Midbrain (tissue), 1 donor: ENCODE measurements at places on chromosomes 5 and 9.

DNA sequence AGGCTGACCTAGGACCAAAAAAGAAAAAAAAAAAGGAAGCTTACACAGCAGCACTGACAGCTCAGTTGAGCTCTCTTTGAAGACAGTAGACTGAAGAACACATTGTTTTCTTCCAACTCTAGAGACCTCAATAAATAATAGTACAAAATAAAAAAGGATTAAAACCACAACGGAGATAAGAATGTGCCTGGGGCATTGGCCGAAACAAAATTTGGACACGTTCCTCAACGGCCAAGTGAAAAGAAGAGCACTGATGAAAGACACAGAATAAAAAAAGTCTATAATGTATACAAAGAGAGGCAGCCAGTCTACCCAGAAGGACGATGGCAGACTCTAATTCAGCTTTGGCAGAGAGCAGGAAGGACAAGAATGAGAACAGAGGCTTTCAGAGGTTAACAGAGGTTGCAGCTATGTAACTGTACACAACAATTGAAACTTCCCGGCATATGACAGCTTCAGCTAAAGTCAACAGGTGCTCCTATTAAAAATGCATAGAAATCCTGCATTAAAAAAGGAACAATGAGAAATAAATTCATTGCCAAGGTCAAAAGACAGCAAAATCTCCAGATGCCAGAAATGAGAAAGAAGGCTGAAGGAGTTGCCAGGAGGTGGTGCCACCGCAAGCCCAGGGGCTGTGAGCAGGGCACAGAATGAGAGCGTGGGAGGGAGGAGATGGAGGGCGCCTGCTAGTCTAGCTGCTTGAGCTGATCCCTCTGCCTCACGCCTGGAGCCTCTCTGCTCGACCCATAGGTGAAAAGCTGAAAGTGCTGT is 113.9 kb downstream of the DCP2 start:
- peak; percentile 25 for DNase-seq

GRCh38 chr9:37550781-37551180 is 25.4 kb downstream of the FBXO10 start:
- no peak for DNase-seq

- DNase-seq = no peak
Observed at GRCh38 chr5:80185095-80185494, 70.8 kb downstream of the SERINC5 start.

DNA sequence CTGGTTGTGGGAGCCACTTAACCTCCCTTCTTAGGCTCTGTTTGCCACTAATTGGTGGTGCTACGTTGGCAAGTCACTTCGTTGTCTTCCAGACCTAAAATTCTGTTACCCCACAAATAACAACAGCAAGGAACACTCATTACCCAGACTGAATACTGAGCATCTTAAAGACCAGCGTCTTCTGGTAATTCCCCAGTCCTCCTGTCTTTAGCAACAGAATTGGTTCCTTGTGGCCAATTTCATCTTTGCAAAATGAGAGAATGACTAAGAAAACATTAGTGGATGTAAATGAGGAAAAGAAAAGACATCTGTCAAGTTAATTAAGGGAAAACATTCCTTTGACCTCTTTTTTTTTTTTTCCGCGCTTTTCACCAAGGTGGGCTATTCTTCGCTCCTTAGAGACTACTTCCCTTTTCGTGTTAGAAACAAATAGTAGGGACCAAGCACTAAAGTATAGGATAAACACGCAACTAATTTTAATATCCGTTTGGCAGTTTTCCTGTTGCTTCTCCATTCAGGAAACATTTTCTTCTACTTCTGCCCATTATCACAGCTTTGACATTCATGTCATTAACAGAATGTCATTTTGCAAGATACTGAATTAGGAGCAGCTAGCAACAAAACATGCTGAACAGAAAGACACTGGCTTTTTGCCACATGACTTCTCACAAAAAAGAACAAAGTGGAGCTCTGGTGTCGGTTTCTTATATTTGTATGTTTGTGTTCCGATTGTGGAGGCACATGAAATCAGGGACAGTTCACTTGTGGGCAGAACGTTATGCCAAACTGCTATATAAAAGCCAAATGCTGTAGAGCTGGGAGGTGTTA is 154.2 kb downstream of the CD180 start:
- no peak for DNase-seq

GRCh38 chr5:72410688-72411295 is 90.6 kb downstream of the PTCD2 start:
- DNase-seq = no peak

GRCh38 chr9:69898714-69899209 is 78.1 kb downstream of the CFAP95 start:
- no peak for DNase-seq

DNA sequence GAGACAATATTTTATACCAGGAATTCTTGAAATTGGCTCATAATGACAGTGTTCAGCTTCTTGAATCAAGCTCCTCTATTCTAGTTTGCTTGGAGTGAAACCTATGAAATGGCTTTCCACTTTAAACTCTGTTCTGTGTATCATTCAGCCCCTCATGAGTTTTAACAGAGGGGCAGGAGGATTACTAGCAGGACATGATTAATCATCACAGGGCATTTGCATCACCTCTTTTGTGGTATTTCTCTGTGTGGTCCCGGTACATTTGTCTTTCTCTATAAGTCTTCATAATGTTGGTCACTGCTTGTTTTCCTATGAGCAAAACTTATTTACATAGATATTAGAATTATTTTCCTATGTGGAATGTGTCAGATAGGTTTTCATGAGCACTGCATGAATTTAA is 21.2 kb downstream of the CAST start:
- no peak for DNase-seq

GRCh38 chr9:26462213-26462612 is 430.4 kb downstream of the CAAP1 start:
- no peak for DNase-seq
